ENCODE measurements at places on chromosomes 1 and 21.

- no peak for DNase-seq
Measured at GRCh38 chr21:42592156-42592820, 61.1 kb upstream of the PDE9A start.

DNA sequence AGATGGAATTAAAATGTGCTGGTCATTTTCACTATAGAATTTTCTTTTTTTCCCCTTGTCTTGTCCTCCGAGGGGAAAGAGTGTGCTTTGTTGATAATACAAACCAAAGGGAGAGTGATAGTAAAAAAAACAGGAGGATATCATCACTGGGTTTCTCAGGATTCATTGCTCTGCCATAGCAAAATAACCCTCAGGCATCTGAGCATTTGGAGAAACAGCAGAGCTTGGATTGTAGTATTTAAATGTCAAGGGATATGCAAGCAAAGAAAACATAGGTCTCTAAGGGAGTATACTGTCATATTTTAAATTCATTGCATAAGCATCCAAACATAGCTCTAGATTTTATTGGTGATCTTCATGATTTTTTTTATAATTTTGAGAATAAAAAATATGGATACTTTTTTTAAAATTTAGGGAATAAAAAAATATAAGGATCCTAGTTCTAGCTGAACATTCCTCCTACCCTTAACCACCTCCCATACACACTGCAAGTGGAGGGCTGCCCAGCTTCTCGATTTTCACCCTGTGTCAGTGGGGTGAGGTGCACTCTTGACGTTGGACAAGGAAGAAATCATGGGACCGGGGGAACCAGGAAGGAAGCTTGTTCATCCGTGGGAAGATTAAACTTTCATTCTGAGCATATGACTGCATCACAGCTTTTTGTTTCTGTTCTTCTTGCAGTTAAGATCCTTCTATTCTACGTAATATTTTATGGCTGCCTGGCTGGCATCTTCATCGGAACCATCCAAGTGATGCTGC is 4.4 kb downstream of the ATP1B1 start:
- DNase-seq, result no peak

DNA sequence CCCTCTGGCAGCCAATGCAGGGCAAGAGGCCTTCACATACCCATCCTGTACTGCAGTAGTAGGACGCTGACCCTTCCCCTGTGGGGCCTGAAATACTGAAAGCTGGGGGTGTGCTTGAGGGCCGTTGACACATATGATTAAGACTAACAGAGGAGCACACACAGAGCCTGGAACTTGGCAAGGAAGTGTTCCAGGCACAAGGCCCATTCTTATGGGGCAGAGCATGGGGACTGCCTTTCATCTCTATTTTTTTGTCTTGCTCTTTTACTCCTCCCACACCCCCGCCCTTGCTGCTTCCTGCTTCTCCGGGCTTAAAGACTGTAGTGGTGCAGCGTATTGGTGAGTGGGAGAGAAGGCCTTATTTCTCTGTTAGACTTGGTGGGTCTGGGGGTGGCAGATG is 137.4 kb downstream of the BACH1 start:
- DNase-seq, result peak; percentile 19

DNA sequence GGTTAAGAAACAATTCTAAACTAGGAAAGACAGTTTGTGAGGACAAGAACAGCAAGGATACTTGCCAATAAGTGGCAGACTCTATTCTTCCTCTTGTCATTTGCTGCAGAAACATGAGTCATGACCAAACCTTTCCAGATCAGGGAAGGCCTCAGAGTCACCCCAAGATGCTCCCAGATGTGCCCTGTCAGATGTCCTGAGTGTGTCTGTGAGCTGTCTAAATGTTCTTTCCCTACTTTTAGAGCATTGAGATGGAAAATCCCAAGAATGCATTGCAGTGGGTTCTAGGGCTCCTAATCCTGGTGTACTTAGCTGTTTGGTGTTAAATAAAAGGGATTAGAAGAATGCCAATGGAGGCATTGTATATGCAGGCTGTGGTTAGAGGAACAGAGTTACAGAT is 57.5 kb upstream of the KIAA0040 start:
- DNase-seq, result no peak

- DNase-seq, result no peak
Measured at GRCh38 chr21:41054018-41054578, 113.9 kb upstream of the BACE2 start.

DNA sequence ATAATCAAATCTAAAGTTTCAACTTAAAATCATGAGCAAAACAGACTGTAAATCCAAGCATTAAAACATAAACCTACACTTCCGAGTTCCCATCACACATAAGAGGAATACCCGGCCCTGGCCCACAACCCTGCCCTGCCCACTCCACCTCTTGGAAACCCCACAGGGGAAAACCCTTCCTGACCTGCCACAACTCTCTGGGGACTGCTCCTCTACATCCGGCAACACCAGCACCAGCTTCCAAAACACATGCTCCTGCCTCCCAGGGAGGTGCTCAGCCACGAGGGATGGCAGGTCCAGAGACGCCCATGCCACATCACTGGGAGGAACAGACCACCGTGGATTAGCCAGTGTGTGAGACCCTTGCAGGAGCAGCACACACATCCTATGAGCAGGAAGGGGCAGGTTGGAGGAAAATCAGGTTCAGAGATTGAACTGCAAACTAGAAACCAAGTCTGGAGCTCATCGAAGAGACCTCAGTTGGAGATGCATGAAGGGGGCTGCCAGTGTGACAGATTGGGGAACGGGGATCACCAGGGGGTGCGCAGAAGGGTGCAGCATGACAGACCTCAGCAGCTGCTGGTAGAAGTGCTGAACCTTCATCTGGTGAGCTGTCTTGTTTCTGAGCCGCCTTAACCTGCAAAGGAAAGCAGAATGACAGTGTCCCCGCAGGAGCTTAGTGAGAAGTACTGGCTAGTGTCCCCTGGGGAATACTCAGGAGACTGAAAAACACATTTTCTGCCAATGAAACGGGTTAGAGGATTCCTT is 25.8 kb upstream of the LSS start:
- peak; percentile 17 for DNase-seq

DNA sequence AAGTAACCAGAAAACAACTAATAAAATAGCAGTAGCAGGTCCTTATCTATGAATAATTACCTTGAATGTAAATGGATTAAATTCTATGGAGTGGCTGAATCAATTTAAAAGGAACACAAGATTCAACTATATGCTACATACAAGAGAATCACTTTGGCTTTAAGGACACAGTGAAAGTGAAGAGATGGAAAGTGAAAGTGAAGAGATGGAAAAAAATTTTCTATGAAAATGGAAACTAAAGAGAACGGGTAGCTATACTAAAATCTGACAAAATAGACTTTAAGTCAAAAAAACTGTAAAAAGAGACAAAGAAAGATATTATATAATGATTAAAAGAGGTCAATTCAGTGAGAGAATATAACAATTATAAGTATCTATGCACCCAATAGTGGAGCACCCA is 54.7 kb downstream of the C1orf185 start:
- no peak for DNase-seq

DNA sequence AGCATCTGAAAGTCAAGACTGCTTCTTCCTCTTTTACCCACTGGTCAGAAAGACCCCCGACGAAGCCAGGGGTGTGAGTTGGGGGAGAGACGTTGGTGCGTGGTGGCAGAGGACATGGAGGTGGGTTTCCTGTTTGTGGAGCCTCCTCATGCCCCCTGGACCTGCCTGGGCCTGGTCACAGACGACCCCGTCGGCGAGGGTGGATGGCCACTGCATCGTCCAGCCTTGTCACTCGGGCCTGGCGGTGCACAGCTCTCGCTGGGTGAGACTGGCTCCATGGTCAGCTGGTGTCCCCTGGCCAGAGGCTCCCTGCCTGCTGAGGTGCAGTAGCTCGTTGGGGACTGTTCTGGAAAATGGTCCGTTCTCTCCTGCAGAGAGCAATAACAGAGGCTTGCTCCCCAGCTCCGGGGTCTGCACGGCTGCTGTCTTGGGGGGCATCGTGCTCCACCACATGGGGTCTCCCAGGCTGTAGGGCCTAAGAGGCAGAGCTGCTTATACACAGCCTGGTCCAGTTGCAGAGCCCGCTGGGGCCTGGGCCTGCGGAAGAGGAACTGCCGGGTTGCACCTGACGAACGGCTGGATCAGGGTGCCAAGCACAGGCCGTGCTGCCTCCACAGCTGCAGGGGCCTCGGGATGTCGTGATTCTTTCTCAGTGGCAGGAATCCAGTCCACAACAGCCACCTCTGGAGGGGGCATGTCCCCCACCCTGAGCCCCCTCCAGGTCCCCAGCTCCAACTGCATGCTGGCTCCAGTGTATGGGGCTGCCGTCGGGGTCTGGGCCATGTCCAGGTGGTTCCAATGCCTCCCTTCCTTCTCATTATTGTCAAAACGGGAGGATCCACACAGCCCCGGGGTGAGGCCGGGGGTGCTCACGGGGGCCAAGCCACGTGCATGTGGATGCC is 18.0 kb upstream of the ACTRT2 start:
- no peak for DNase-seq

DNA sequence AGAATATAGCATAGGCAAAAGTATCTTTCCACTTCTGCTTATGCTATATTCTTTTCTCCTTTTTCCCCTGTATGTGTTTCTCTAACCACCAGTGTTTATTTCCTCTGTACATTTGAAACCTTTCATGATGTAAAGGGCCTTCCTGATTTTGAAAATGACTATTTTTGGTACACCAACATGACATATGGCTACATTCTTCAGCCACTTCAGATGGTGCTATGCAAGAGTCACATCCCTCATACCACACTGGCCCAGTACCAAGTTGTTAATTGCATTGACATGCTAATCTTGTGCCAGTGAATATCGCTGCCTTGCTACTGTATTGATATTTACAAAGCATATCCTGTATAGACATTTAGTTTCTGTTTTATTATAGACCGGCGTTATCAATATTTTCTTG is 408.7 kb downstream of the NCAM2 start:
- no peak for DNase-seq

- peak; percentile 72 for DNase-seq
Measured at GRCh38 chr1:113976609-113977278, 2.5 kb upstream of the OLFML3 start.

DNA sequence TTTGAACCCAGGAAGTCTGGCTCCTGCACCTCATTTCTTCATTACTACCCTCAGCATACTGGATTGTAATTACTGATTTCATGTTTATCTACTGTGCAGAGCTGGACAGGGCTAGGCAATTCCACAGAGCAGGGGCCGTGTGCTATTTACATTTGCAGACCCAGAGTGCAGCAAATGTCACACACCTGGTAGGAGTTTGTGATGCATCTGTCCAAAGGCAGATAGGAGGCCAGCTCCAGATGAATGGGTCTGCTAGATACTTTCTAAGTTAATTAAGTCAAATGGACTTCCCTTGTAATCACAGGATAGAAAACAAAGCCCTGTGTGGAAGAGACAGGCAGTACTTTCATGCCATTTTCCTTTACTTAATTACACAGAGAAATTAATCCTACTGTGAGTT is 46.2 kb downstream of the PGBD5 start:
- DNase-seq, result no peak

GRCh38 chr1:38061883-38062328 is 15.3 kb upstream of the POU3F1 start:
- DNase-seq, result peak; percentile 92

DNA sequence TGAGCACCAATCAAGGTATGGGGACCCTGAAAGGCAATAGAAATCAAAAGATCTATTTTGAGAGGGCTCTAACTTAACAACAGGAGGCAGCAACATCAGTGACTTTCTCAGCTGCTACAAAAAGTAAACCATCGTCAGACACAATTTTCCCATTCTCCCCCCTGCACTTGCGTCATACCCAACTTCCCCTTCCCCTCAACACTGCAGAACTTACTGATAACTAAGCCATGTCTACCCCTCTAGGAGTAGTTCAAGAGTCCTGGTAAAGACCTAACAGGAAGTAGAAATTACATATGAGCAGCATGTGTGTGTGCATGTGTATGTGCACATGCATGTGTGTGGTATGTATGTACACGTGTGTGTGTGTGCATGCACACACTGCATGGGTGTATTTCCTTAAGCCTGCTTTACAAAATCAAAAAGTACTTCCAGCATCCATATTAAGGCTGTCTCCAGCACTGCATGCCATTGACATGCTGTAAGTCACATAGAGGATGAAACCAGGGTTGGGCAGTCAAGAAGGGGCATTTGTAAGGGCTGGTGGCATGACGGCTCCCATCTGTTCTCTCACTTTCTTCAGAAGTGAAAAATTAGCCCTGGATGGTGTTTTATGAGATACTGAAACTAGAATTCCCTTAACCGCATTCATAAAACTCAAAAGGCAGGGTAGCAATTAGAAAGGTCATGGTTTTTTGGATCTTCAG is 460.1 kb upstream of the RUNX1 start:
- no peak for DNase-seq

- DNase-seq, result peak; percentile 49
Measured at GRCh38 chr1:58818075-58818474, 34.2 kb upstream of the JUN start.

- no peak for DNase-seq
Measured at GRCh38 chr1:183776731-183777130, 28.2 kb upstream of the RGL1 start.

Data from A673 (cell line).